Activated naive CD8-positive, alpha-beta T cell treated with anti-CD3 and anti-CD28 coated beads, Interleukin-2, amount 50 U/mL, for 24 hours (primary cell): ENCODE measurements at places on chromosomes 11 and 22.

- peaks cover 5% of the 10 kb centered on the region for H3K27me3 ChIP-seq
- peaks cover 22% of the 10 kb centered on the region for H3K4me1 ChIP-seq
- no peak overlapping the region for H3K27ac ChIP-seq
- peaks cover 5% of the 10 kb centered on the region for H3K36me3 ChIP-seq
- DNase-seq: no peak
- no peak overlapping the region for H3K4me3 ChIP-seq
Measured at GRCh38 chr22:36885474-36885873, 24.7 kb downstream of the NCF4 start.

DNA sequence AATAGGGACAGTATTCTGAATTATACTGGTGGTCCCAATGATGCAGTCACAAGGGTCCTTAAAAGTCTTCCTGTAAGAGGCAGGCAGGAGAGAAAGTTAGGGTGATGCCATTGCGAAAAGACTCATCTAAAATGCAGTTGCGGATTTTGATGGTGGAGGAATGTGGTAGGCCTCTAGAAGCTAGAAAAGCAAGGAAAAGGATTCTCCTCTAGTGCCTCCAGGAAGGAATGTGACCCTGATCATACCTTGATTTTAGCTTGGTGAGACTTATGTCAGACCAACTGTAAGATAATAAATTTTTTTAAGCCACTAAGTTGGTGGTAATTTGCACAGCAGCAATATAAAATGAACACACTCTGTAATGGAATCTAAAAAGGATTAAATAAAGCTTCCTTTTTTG is 33.8 kb downstream of the CHORDC1 start:
- H3K4me3 ChIP-seq: no peak overlapping the region
- DNase-seq: no peak
- no peaks in the 10 kb centered on the region for H3K27me3 ChIP-seq
- H3K4me1 ChIP-seq: no peaks in the 10 kb centered on the region
- H3K36me3 ChIP-seq: peaks cover 18% of the 10 kb centered on the region
- H3K27ac ChIP-seq: no peak overlapping the region

DNA sequence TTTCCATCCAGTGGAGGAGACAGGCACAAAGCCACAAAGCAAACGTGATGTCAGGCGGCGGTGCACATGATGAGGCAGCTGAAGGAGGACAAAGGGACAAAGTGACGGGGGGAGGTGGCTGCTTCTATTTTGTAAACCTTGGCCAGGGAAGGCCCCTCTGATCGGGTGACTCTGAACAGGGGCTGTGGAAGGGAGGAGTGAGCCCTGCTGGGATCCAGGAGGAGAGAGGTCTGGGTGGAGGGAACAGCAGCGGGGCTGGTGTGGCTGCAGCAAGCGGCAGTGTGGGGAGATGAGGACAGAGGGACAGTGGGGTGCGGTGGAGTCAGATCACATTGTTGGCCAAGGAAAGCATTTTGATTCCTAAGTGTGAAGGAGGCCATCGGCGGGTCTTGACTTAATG is 36.7 kb downstream of the SHISAL1 start:
- H3K27ac ChIP-seq: no peak overlapping the region
- H3K4me1 ChIP-seq: no peaks in the 10 kb centered on the region
- H3K4me3 ChIP-seq: no peak overlapping the region
- no peak for DNase-seq

DNA sequence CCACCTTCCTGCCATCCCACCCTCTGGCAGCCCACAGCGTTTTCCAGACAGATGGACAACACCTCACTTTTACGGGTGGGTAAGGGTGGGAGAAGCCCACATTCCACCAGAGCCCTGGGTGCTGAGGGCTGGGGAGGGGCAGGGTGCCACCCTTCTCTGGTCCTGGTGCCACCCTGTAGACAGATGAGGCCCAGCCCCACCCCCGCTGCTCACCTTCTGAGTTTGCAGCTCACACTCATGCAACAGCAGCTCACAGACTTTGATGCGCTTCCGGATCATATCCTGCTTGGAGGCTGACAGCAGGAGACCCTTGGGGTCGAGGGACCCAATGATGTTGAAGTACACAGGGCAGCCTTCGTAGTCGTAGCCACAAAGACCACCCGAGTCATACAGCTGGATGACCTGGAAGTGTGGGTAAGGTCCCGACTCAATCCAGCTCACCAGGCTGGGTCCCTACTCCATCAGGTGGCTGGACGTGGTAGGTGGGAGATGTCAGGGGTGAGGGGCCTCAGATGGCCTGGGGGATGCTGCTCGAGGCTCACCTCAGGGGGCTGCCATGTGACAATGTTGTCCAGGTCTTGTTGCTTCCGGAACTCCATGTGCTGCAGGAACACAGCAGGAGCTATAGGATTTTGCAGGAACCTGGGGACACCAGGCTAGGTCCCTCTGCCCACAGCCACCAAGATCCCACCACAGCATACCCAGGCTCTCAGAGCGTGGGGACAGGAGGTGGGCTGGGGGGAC is 10.3 kb downstream of the SEC14L4 start:
- no peak overlapping the region for H3K27ac ChIP-seq
- no peak overlapping the region for H3K4me3 ChIP-seq
- no peak for DNase-seq
- H3K36me3 ChIP-seq: no peaks in the 10 kb centered on the region

DNA sequence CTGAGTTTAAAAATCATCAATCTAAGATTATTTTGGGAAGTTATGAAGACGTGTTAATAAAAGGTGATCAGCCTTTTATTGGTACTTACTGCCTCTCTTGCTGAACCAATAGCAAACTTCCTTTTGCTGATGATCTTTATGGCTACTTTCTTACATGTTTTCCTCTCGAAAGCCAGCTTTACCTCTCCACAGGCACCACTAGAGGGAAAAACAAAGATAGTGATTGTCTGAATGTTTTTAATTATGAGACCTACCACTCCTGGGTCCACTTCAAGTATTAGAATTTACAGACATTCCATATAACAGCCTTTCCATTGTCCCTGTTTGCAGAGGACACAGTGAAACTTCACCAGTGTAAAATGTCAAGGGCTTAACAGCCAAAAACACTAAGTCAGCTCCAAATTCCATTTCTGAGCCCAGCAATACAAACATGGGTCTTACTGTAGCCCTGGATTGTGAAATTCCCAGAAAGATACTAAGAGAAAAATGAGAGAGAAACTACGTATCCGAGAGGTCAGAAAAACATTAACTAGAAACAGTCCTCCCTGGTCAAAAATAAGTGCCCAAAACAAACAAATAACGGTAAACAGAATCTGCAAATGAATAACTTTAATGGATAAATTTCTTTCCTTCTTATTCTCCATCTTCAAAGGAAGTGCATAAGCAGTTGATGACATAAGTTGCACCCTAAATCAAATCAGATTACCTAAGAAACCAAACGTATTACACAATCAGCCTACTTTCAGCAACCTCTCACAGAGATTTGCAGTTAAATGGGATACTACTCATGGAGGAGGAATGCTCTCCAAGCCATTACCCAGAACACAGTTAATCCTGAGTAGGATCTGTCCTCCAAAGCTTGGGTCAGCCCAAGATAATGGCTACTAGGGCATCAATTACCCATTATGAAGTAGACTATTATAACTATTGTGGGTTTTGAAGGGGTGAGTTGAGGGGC is 29.5 kb downstream of the CHEK2 start:
- peaks cover 8% of the 10 kb centered on the region for H3K4me1 ChIP-seq
- no peak overlapping the region for H3K4me3 ChIP-seq
- H3K27ac ChIP-seq: no peak overlapping the region
- DNase-seq: no peak
- H3K27me3 ChIP-seq: no peaks in the 10 kb centered on the region

GRCh38 chr11:6498121-6498520 is 1.0 kb downstream of the DNHD1 start:
- no peak overlapping the region for H3K27ac ChIP-seq
- no peaks in the 10 kb centered on the region for H3K27me3 ChIP-seq
- H3K36me3 ChIP-seq: peaks cover 17% of the 10 kb centered on the region
- DNase-seq: no peak
- no peak overlapping the region for H3K4me3 ChIP-seq

DNA sequence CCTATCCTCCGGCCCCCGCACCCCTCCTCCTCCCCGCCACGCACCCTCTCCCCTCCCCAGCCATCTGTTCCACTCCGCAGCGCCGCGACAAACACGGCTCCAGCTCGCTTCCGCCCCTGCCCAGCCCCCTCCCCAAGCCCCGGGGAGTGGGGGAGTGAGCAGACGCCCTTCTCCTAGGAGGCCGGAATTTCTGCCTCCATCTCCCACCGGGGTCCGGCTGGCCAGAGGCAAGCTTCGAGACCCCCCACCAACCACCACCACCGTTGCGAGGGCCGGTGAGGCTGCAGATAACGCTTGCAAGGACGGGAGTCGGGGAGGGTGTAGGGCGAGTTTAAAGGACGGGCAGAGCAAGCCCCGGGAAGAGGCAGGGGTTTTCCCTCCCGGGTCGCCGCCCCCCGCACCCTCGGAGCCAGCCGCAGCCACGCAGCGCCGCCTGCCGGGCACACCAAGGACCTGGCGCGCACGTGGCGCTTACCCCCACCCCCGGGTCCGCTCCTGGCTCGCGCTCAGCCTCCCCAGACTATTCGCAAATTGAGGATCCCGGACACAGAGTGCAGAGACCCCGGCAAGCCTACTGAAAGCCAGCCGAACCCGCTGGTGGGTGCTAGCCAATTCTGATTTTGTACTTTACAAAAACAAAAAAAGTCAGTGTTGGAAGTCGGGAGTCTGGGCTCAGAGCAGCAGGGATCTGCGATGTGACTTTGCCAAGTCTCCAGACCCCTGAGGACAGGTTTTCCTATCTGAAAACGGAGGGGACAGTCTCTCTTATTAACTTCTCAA is 22.6 kb downstream of the RTN4RL2 start:
- H3K36me3 ChIP-seq: peaks cover 21% of the 10 kb centered on the region
- H3K4me1 ChIP-seq: peaks cover 22% of the 10 kb centered on the region
- peaks cover 24% of the 10 kb centered on the region for H3K27me3 ChIP-seq
- H3K27ac ChIP-seq: no peak overlapping the region
- DNase-seq: peak; percentile 82
- H3K4me3 ChIP-seq: peak overlapping the region; percentile 24

DNA sequence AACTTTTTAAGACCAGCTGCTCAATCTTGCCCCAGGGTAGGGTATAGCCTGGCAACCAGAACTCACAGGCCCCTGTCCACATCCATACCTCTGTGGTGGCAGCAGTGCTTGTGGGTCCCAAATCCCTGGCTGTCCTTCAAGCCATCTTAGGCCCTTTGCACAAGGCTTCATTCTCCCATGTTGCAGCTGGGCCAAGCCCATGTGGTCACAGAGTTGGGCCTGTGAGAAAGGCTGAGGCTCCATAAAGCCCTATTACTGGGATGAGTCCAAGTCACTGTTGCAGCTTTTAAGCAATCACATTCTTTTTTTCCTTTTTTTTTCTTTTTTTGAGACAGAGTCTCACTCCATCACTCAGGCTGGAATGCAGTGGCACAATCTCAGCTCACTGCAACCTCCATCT is 47.9 kb upstream of the SLC25A1 start:
- H3K27ac ChIP-seq: no peak overlapping the region
- DNase-seq: no peak
- no peak overlapping the region for H3K4me3 ChIP-seq
- H3K4me1 ChIP-seq: no peaks in the 10 kb centered on the region

DNA sequence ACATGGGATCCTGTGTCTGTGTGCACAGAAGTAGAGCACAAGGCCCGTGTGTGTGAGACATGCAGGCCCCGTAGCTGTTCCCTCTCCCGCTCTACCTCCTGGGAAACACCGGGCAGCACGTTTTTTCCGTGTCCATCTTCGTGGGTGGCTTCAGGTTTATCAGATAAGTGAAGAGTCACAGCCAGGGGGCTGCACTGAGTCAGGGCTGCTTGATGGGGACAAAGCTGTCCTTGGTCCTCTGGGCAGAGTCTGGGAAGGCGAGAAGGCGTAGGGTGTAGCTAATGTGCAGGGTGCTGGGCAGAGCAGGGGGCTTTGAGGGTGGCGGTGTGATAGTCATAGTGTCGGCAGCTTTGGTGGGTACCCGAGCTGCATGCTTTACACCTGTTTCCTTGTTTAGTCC is 23.7 kb downstream of the INCENP start:
- DNase-seq: no peak
- no peak overlapping the region for H3K4me3 ChIP-seq
- H3K36me3 ChIP-seq: peaks cover 44% of the 10 kb centered on the region
- H3K27ac ChIP-seq: no peak overlapping the region
- H3K4me1 ChIP-seq: no peaks in the 10 kb centered on the region
- H3K27me3 ChIP-seq: no peaks in the 10 kb centered on the region

GRCh38 chr11:2248242-2248641 is 22.1 kb downstream of the ASCL2 start:
- no peak overlapping the region for H3K4me3 ChIP-seq
- H3K36me3 ChIP-seq: no peaks in the 10 kb centered on the region
- DNase-seq: no peak
- no peak overlapping the region for H3K27ac ChIP-seq
- H3K4me1 ChIP-seq: no peaks in the 10 kb centered on the region

- no peak overlapping the region for H3K27ac ChIP-seq
- no peaks in the 10 kb centered on the region for H3K27me3 ChIP-seq
- DNase-seq: no peak
- no peak overlapping the region for H3K4me3 ChIP-seq
- peaks cover 7% of the 10 kb centered on the region for H3K36me3 ChIP-seq
Measured at GRCh38 chr11:12251666-12252560, 125.5 kb upstream of the PARVA start.

- H3K36me3 ChIP-seq: no peaks in the 10 kb centered on the region
- H3K27ac ChIP-seq: no peak overlapping the region
- no peak overlapping the region for H3K4me3 ChIP-seq
Measured at GRCh38 chr22:49193348-49193747, 634.3 kb downstream of the BRD1 start.
